T-helper 1 cell (primary cell): ENCODE measurements at places on chromosomes 11 and 22.

GRCh38 chr11:21456186-21456585, 736.7 kb upstream of the ANO5 start:
- no peak for DNase-seq

- no peak for DNase-seq
These were observed 2.5 kb upstream of the MIF start for GRCh38 chr22:23891726-23892125.

GRCh38 chr11:17498475-17498874, 21.8 kb upstream of the ABCC8 start:
- DNase-seq, result no peak

- DNase-seq, result no peak
These were observed 303.0 kb downstream of the CADM1 start for GRCh38 chr11:115201111-115201792.

- no peak for DNase-seq
These were observed 19.8 kb downstream of the MTMR2 start for GRCh38 chr11:95904009-95904650.

DNA sequence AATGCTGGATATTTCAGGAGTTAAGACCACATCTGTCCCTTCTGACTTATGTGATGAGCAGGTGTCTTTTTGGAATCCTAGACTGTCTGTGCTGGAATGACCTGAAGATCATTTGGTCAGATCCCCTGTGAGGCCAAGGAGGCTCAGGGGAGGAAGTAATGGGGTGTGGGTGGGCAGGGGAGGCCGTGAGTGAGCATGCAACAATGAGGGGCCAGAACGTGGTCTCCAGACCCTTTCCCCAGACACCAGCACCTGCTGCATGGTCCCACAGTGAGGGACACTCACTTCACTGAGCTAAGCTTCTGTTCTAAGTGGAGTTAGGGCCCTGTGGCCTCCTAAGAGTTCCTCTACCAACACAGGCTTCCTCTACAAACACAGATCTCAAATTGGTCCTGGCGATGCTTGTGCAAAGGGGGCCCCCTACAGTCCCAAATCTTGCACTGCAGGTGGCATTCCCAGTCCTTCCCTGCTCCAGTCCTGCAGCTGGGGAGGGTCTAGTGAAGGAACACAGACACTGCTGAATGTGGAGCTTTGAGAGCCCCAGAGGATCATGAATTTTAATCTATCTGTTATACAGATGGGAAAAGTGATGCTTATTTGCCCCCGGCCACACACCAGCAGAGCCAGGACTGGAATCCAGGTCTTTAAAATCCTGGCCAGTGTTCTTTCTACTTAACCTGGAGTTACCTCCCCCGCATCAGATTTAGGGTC, 7.4 kb downstream of the USP2 start:
- peak; percentile 14 for DNase-seq

- DNase-seq, result no peak
These were observed 7.2 kb downstream of the SHISA8 start for GRCh38 chr22:41907436-41908401.

GRCh38 chr11:417652-418342, 3.0 kb upstream of the SIGIRR start:
- DNase-seq, result no peak

DNA sequence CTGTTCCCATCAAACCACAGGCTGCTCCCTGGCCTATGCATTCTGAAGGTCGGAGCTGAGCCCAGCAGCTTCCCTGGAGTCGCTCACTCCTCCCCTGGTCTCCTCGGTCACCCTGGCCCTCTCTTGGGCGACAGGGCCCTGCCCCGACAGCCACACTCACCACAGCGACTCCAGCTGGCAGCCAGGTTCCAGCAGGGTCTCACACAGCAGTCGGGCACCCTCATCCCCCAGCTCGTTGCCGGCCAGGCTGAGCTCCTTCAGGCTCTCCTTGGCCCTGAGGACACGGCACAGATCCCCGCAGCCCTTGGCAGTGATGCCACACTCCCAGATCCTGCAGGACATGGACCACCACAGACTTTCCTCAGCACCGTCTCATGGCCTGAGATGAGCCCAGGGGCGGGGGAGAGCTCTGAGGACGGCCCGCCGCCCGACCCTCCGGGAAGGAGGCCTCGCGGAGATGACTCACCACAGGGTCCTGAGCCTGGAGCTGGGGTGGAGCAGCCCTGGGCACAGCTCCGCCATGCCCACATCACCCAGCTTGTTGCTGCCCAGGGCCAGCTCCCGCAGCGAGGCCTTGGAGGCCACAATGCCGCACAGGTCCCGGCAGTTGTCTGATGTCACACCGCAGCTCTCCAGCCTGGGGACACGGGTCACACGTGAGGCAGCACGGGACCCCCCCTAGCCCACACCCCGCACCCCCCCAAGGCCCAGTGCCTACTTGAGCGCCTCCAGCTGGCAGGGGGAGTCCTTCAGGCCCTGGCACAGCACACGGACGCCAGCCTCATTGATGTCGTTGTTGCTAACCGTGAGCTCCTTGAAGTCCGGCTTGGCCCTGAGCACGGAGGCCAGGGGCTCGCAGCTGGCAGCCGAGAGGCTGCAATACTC, 8.5 kb downstream of the RNH1 start:
- DNase-seq, result no peak

GRCh38 chr11:133238495-133238894, 293.8 kb downstream of the OPCML start:
- no peak for DNase-seq

DNA sequence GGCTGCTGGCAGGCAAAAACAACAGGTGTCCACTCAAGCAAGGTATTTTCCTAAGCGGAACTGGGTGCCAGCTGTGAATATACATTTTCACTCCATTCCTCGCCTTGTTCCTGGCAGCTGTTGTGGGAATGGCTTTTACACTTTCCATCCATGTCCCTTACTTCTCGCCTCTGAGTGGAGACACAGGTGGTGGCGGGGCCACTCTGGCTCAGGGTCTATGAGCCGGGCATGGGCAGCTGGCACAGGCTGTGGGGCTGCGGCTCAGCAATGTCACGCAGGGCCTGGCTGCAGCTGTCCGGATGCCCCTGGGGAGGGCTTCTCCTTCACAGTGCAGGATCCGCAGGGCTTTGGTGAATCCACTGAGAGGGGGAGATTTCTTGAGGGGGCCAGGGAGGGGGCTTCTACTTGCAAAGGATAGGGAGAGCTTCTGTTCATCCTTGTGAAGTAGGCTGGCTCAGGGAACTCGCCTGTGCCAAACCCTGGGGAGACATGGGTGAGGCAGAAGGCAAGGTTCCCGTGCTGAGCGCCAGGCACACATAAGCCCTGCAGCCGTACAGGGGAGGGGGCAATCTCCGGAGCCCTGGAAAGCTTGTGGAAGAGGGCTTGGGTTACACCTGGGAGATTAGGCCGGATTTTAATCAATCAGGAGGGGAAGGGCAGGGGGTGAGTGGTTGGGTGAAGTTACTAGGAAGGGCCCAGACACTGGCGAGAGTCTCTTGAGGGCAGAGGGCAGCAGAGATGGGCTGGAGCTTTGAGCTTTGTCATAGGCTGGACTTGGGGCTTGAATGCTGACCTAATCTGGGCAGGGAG, 45.7 kb downstream of the KCNQ1OT1 start:
- DNase-seq, result no peak

DNA sequence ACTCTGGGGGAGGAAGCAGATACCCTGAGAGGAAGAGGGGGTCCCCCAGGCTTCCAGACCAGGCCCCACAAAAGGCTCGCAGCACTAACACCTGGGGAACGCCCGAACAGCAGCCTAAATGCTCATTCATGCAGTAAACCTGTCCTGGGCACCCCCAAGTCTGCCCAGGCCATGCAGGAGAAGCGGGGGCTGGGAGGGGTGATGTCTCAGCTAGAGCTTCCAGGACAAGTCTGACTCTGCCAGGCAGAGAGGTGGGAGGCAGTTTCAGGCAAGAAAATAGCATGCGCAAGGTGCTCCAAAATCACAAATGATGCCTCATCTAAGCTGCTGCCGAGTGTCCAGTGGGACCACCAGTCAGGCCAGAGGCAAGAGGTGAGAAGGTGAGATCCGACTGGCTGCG, 14.6 kb downstream of the CABP7 start:
- DNase-seq, result no peak
